8988T (cell line): ENCODE measurements at places on chromosomes 12 and 14.

- DNase-seq, result no peak
These were observed 65.9 kb upstream of the CDKN3 start for GRCh38 chr14:54330876-54331275.

GRCh38 chr14:88842414-88842813 lies 18.0 kb downstream of the TTC8 start:
- no peak for DNase-seq

- DNase-seq, result no peak
These were observed 3.5 kb downstream of the RAB15 start for GRCh38 chr14:64968651-64969050.

GRCh38 chr12:116474331-116474730 lies 84.8 kb upstream of the MAP1LC3B2 start:
- no peak for DNase-seq

- no peak for DNase-seq
These were observed 3.2 kb downstream of the TMEM19 start for GRCh38 chr12:71688961-71689570.

GRCh38 chr14:38065106-38065762 lies 142.5 kb upstream of the SSTR1 start:
- DNase-seq, result no peak

GRCh38 chr12:18723752-18724151 lies 14.1 kb downstream of the PLCZ1 start:
- DNase-seq, result no peak

DNA sequence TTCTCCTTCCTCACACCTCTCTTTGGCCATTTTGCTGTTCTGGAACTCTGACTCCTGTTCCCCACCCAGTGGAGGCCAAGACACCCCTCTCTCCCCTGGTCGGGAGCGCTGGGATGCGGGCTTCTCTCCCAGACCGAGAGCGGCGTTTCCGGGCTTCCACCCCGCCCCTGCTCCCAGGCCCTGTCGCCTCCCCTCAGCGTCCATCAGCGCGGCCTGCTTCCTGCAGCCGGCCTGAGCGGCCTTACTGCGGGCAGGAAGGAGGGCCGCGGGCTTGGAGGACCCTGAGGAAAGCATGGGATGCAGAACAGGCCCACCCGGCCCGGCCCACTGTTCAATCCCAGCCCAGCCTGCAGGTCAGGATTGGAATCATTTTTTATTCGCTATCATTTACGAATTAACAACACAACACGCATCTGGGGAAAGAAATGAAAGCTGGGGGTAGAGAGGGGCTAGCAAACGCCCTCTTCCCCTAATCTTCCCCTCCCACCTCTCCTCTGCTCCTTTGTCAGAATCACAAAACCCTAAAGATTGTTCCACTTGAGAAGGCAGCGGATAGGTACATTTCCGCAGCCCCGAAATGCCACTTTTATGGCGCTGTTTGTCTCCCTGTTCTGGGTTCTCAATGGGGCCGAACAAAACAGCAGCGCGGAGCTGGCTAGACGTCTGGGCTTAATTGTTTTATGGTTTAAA lies 3.8 kb upstream of the HOXC8 start:
- DNase-seq, result no peak

DNA sequence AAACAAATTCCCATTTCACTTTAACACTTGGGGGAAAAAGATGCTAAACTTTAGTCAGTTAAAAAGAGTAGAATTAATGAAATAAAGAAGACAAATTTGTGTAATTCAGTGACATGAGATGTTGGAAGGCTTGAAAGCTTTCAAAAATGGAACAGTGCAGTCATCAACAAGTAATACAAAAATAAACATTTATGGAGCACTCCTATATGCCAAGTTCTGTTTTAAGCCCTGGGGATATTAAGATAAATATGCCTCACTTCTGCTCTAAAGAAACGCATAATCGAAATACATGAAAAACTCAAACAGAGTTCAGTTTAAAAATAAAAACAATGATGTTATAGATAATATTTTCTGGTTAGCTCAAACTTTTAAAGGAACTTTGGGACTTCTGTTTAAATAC lies 93.0 kb downstream of the KCNH5 start:
- no peak for DNase-seq

- DNase-seq, result peak; percentile 99
These were observed 45.2 kb downstream of the NOC4L start for GRCh38 chr12:132189378-132190011.

- DNase-seq, result no peak
These were observed 68.2 kb upstream of the WSCD2 start for GRCh38 chr12:108060903-108061302.

DNA sequence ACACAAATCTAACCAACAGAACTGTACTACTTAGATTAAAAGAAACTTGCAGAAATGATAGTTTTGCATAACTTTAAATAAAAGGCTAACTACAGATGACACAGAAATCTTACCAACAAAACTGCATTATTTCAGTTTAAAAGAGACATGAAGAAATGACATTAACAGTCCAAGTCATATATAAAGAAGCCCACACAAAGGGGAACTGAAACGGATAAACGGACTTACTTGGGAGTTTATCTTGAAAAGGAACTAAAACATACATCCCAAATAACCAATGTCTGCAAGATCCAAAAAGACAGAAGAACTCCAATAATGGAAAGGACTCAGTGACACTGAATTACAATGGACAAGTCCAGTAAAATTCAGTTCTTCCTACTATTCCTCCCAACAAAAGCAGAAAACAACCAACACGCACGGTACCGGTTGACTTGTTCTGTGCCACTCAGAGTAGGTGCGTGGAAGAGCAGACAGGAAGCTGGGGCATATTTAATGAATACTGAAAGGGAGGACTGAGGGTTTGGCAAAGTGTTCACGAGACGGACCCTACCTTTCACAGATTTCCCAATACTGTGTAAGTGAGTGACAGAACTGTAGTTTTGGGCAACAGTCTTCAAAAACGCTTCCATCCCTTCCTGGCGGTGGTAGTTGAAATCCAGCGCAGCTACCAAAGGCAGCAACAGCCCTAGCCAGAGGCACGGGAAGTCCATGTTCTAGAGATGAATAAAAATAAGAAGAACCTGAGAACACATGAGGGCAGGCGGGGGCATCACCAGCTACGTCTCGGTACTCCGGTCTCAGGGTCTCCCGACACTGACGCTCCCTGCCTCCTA lies 627 bp downstream of the CPM start:
- DNase-seq, result peak; percentile 20

DNA sequence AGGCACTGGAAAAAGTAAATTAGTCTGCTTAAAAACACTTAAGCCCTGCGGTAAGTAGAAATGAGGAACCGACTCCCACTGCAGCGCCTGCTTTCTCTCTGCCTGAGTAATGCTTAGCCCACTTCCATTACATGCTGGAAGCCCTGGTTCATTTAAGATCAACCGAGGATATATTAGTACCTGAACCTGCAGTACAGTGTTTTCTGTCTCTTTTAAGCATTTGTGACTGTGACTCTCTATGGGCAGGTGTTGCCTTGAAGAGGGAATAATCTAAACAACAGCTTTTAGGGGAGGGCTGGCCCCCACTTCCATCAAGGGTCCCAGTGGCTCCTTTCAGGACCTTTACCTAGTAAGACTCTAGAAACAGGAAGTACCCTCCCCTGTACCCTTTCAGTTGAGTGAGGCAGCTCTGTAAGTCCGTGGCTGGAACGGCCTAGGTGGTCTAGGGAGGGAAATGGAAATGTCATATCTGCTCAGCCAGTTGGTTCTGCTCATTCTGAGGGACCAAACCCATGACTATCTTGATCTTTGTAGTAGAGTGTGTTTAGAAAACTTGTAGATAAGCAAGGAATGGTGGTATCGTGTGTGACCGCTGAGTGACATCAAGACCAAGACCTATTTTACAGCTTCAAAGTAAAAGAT lies 56.2 kb downstream of the FNTB start:
- no peak for DNase-seq

GRCh38 chr12:116385486-116386217 lies 108.2 kb upstream of the MED13L start:
- no peak for DNase-seq

- no peak for DNase-seq
These were observed 18.4 kb downstream of the GSG1 start for GRCh38 chr12:13084898-13085640.

DNA sequence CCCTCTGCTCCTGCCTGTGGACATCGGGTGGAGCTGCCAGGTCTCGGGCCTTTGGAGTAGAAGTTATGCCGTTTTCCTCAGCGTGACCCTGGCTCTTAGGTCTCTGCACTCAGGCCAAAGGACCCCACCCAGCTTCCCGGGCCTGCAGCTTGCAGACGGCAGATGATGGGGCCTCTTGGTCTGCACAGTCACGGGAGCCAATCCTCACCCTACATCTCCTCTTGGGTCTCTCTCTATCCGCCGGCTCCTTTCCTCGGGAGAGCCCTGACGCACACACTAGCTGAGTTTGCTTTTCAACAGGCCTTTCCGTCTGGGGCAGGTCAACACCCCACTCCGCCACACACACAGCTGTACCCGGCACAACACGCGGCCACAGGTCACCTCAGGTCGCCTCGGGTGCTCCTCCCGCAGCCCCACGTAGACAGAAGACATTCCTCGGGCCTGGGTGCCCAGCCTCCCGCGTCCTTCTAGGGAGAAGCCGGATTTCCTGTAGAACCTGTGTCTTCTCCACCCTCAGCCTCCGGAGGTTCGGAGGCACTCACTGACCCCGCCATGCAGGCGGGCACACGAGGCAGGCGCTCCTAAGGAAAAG lies 9.9 kb downstream of the GALNT9 start:
- no peak for DNase-seq

GRCh38 chr12:67415473-67415872 lies 146.3 kb downstream of the CAND1 start:
- DNase-seq, result peak; percentile 18

DNA sequence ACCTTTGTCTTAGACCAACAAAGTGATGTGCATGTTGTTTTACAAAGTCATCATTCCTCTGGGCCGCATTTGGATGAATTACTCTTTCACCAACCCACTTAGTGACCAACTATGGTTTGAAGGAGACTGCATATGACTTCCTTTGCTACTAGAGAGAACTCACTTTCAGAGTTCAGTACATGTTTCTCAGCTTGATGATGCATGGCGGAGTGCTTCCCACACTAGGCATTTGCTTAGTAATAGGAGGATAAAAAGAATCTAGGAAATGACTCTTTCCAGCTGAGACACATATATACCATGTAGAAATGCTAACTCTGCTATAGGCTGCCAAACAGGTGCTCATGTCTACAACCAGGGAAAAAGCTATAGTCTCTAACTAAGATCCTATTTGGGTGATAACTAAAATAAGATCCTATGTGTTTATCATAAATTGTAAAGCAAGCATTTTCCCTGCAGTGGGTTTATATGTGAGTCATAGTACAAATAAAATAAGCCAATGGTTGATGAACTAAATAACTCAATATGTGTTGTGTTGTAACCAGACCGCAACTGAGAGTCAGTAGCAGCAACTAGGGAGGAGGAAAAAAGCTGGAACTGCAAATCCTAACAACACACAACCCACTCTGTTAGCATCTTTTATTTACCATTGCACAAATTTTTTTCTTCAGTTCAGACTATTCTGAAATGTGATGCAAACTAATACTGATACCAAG lies 87.2 kb downstream of the TSPAN8 start:
- DNase-seq, result no peak

- DNase-seq, result no peak
These were observed 435.7 kb upstream of the DCN start for GRCh38 chr12:91618281-91618680.

DNA sequence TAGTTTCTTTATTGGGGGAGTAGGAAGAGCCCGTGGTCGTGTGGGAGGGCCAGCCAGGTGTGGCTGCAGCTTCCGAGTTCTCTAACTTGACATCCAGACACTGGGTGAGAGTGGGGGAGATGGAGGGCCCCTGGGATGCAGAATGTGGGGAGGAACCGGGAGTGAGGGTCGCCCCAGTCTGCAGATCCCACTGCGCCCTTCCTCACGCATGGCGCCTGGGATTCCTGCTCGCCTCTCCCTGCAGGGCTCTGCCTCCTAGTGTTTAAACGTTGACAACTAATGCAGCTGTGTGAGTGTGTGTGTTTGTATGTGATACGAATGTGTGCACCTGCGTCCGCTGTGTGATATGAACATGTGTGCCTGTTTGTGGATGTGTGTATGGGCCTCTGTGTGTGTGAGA lies 34.6 kb downstream of the FZD10 start:
- no peak for DNase-seq

DNA sequence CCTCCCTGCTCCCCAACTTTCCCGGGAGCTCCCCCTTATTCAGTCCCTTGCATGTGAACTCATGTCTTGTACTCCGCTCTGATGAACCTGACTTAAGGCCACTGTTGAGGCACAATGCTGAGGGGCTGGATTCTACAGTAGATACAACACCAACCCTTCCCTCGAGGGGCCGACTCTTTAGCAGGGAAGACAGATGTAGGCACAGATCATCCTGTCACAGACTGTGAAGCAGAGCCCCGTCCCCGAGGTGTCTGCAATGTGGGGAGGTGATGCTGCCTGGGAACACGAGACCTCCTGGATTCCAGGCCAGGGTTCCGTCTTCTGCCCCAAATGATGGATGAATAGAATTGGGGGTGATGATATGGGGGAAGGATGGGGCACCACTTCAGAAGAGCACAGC lies 175.1 kb downstream of the CHST11 start:
- DNase-seq, result no peak

DNA sequence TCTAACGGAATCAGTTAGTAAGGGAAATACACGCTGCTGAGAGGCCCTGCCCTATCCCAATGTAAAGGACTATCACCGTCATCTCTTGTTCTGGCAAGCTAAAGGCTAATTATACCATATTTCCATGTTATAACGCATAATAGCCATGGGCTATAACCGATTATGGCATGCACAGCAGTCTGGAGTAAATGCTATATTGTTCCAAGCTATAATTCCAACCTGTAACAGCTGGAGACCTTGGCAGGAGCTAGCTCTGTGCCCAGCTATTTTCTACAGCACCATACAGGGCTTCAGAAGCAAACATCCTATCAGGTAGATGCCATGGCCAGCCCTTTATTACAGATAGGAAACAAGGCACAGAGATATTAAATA lies 26.3 kb downstream of the SYNE3 start:
- no peak for DNase-seq

DNA sequence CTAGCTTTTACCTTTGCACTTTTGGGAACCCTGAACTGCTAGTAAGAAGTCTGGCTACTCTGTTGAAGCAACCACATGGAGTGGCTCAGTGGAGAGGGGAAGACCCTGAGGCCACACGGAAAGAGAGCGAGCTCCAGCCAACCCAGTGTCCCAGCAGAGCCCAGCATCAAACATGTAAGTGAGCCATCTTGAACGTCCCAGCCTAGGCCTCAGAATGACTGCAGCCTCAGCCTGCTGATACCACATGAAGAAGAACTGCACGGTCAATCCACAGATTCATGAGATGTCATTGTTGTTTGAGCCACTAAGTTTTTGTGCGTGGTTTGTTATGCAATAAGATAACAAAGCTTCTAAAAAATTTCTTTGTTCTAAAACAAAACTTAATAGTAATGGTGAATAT lies 40.2 kb downstream of the TFCP2 start:
- no peak for DNase-seq

DNA sequence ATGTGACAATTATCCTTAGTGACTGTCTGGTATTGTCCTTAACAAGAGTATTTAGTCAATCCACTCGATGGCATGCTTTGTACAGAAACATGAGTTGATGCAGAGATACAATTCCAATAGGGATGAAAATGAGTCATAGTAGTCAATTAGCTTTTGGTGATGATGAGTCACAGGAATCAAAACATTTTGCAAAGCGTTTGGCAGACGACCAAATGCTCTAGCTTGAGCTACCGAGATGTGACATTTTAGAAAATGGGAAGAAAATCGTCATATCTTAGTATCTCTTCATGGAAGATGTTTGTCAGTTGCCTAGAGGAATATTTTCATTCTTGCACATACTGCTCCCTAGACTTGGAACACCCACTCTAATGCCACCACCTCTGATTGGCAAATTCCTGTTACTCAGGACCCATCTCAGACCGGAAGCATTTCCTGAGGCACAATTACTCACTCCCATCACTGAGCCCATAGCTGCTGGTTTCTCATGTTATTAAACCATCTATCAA lies 95.0 kb downstream of the LMNTD1 start:
- peak; percentile 11 for DNase-seq
